ENCODE measurements at places on chromosomes 4 and X.

- no peak for DNase-seq
Observed at GRCh38 chr4:101086801-101087586, 260.3 kb downstream of the PPP3CA start.

GRCh38 chr4:107800706-107801105, 24.0 kb upstream of the SGMS2 start:
- DNase-seq: no peak

DNA sequence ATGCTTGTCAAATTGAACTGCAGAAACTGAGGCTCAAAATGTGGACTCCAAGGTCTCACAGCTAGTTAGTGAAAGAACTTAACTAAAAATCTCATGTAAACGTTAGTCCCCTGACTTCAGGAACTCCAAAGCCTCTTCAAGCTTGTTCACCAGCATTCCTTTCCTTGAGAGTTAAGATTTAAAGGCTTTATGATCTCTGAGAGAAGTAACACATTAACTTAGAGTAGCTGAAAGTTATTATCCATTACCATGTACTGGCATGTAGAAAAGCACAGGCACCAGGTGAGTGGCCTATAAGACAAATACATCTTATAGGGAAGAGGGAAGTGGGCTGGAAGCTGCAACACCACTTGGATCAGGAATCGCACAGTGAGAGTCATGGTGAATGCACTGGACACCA, 15.3 kb downstream of the PARM1 start:
- no peak for DNase-seq

DNA sequence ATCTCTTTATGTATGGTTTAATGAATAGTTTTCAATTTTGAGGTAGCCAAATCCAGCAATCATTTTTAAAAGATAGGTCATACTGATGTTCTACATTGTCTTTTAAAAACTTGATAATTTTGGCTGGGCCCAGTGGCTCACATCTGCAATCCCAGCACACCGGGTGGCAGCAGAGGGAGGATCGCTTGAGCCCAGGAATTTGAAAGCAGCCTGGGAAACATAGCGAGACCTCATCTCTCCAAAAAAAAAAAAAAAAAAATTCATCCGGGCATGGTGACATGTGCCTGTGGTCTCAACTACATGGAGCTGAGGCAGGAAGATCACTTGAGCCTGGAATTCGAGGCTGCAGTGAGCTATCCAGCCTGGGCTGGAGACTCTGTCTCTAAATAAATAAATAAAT, 419.8 kb downstream of the GALNTL6 start:
- DNase-seq: peak; percentile 17

DNA sequence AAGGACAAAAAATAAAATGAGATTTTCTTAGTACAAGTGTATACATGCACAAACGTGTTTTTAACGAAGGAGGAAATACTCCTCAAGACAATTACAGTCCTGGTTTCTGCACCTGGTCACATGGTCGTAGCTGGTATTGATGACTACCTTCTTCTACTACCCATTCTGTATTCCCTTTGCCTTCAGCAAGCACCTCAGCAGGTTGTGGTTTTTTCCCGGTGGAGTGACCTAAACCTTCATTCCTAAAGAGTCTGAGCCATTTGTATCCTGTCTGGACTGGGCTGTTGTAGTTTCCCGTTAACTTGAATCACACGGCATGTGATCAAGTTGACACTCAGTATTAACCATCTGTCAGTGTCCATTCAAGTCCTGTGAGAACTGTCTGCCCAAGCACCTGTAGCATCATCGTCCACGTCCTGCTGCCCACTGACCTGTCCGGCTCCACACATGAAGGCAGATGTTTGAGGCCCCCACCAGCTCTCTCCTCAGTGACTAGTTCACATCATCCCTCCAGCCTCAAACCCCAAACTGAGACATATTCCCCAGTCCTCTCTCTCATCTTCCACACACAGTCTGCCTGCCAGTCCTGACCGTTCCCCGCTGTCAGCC, 31.1 kb upstream of the TBC1D14 start:
- no peak for DNase-seq

DNA sequence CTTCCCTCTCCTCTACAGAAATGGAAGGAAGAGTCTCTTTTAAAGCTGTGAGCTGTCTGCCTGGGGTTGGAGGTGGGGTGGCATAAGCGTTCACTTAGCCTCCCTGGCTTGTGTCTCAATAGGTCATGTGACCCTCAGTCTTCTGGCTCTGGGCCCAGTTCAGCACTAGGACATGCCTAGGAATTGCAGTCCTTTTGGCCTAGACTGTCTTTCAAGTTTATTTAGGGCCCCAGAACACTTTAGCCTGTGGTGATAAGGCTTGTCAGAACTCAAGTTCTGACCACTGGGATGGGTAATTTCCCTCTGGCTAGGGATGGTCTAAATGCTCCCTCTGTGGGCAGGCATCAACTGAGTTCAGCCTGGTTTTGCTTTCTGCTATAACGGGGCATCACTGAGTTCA, 34.3 kb upstream of the ARMCX4 start:
- DNase-seq: no peak

DNA sequence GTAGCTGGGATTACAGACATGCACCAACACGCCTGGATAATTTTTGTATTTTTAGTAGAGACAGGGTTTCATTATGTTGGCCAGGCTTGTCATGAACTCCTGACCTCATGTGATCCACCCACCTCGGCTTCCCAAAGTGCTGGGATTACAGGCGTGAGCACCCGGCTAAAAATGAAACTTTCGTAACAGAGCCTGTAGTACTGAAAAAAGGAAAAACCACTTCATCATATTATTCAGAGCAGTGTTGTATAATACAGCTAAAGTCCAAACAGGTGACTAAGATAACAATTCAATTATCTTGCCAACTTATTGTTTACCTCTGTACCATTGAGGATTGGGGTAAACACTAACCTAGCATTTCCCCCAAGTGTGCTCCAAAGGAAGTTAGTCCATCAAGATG, 43.9 kb upstream of the HPRT1 start:
- no peak for DNase-seq

- DNase-seq: no peak
Observed at GRCh38 chr4:180380733-180381132, 1862.5 kb upstream of the TENM3 start.

DNA sequence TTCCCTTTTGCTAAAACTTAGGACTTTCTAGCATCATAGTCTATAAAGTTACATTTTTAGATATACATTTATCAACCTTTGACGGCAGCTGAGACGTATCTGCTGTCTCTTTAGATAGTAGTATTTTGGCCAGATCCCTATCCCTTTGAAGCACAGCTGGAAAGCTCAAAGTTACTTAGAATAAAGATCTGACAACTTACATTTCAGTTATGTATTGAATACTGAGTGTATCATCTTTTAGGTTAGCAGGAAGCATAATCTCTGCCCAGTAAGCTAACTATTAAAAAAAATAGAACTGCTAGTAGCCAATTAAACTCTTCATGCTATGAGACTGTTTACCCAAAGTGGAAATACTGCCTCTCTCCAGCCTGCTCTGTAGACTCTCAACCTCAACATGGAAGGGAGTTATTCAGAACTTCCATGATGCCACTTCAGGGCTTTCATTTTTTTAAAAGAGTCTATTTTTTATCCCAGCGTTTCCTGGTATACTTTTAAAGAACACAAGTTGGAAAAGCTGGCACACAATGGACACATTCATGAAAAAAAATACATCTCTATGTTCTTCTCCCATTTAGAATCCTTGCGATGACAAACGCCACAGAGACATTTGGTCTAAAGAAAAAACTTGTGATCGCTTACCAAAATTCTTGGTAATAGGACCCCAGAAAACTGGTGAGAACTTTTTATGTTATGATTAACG, 126.3 kb downstream of the PRSS12 start:
- no peak for DNase-seq

- no peak for DNase-seq
Observed at GRCh38 chr4:37908488-37909331, 17.8 kb downstream of the TBC1D1 start.

DNA sequence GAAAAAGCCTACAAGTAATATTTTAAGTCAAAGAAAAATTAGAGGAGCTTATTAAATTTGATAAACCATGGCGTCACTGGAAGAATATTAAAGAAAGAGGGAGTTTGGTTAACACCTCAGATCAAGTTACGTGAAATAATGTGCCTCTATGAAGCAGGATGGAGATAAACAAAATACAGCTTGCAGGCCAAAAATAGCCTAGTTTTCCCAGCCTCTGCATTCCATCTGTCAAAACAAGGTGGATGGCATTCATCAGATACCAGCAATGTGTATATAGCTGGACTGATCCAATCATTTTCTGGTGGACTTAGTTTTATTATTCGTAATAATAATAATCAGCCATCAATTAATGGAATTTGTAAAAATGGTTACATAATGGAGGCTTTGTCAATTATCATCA, 230.7 kb downstream of the NR3C2 start:
- DNase-seq: no peak

- DNase-seq: no peak
Observed at GRCh38 chr4:138789796-138790195, 225.8 kb upstream of the NOCT start.

DNA sequence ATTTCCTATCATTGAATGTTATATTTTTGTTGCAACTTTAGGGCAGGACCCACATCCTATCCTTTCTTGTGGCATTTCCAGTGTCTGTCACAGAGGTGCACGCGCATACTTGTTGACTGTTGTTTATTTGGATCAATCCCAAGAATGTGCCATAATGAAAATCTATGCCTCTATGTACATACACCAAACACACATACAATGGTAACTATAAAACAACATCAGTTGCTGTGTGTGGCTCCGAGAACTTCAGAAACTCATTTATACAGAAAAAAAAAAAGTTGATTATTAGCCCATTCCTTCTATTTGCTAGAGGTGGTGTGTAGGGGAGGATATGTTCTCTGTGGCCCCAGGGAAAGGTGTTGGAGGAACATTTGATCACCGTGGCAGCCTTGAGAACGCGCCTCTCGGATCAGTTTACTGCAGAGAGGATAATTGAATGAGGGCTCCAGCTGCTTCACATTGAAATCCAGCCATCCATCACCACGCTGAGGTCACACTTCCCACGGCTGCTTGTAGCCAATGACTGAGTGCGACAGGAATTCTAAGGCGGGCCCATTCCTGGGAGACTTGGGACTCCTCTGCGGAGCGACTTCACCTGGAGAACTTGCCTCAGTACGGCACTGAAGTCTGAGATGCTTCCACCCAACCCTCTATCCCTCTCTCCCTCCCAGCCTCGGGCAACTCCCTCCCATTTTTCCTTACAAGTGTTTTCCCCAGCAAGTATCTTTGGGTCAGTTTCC, 19.5 kb downstream of the SMPX start:
- peak; percentile 93 for DNase-seq

DNA sequence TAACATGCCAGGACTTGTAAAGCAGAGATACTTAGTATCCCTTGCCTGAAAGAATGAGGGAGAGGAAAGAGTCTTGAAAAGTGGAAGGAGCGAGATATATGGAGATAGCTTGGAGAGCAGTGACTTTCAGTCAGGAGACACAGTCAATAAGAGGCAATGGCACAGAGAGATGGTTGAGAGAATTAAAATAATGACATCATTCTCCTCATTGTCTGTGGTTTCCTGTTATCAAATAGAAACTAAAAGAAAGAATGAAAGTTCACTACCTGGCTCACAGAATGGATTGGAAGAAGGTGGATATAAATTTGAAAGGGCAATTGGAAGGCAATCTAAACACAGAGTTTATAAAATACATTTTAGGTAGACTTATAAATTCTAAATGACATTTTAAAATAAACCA, 760.2 kb upstream of the AADAT start:
- no peak for DNase-seq

GRCh38 chr4:103032574-103032973, 13.1 kb upstream of the SLC9B1 start:
- DNase-seq: peak; percentile 40

DNA sequence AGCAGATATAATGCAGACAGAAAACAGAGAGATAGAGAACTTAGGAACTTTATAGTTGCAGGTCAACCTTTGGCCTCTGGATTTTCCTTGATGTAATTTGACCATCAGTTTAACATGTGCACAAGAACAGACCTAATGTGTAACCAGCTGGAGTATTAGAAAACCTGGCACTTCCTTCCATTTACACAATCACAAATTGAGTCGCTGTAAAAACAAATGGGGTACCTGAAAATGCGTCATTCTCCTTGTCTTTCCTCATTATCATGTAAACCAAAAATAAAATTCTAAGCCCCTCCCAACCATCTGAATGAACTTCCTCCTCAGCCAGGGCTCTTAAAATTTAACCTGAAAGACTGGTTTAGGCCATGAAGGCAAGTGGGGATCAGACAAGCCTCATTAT, 358.4 kb upstream of the MAGEB16 start:
- DNase-seq: no peak

- DNase-seq: peak; percentile 7
Observed at GRCh38 chrX:136165406-136165805, 18.1 kb downstream of the FHL1 start.

DNA sequence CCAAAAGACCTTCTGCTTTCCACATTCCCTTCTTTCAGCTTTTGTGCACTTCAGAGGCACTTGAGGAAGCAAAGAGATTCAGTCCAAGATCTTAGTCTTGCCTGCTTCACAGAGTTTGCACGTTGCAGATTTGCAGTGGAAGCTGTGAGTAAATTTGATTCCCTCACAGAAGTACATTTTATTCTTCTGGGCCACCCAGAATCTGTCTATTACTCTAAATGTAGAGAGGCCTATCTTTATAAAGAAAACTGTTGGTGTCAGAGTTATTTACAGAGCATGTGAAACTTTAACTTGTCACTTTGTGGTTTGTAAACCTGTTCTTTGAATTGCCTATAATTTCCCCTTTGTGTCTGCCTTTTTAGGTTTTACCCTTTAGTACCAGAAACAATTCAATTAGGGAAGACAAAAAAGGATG, 15.5 kb downstream of the SPRY1 start:
- DNase-seq: no peak

DNA sequence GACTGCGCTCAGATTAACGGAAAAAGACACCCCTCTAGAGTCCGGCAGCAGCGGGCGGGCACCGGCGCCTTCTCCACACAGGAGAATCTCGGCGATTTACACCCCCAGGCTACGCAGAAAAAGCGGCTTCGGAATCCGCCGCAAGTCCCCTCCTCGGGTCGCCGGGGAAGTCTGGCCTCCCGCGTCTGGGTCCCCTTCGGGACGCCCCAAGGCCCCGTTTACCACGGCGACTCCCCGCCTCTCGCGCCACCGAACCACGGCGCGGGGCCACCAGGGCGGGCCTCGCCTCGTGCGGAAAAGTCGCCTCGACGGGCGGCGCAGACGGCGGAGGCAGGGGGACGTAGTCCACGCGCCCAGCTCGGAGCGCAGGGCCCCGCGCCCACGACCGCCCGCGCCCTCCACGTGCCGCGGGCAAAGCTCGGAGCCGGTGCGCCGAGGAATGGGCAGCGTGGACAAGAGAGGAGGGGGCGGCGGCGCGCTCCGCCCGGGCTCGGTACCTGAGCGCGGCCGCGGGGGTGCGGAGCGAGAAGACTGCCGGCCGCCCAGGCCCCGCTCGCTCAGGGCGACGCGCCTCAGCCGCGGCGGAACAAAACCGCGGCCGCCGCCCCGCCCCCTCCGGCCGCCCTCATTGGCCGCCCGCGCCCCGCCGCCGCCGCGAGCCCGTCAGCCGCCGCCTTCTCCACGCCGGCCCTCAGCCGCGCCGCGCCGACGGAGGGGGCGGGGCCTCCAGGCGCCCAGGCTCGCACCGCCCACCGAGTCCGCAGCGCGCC, at the start of gene FAM53A:
Gene FAM53A, minus strand, starts transcription at position 578 of the 770 bp plus-strand sequence. CDS start 15,572 bp downstream, outside the sequence.
- DNase-seq: peak; percentile 98

GRCh38 chr4:175646802-175647201, 165.3 kb downstream of the GPM6A start:
- no peak for DNase-seq

Measured in NCI-H1417 (cell line).